ENCODE measurements at places on chromosomes 5 and 9. TPM values are rescaled to one million over a fixed set of nuclear protein-coding genes. Genes with fewer than 3 reads are reported as not detected.

DNA sequence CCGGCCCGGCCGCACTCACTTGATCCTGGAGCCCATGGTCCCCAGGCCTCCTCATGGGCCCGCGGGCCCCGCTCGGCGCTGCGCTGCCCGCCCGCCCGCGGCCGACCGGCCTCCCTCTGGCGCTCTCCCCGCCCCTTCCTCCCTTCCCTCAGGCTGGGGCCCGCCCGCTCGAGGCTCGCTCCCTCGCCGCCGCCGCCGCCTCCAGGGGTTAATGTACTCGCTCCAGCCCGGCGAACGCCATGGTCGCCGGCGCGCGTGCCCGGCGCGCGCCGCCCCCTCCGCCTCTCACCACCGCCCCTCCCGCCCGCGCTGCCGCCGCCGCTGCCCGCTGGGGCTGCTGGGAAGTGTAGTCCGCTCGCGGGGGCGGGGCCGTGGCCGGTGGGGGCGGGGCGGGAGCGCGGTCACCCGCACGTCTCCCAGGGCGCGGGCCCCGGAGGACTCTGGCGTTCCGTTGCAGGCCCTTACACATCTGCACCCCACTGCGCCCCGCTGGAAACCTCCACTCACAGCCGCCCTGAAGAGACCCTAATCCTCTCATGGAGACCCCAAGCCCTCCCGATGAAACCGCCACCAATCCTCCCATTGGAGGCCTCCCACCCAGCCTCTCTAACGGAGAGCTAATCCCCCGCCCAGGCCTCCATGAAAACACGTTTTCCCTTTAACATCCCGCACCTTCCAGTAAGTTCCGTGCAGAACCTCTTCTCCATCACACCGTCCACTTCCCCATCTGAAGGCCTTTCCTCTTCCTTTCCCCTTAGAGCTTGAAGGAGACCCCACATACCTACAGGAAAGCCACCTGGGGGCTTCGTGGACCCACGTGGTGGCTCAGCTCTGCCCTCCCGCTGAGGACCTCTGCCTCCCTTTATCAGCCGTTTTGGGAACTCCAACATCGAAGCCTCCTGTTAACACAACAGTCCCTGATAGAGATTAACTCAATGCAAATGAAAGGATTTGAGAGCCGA, at the start of gene DENND1A:
Gene DENND1A, minus strand, starts transcription at position 257 of the 962 bp plus-strand sequence. Its CDS starts 221 bp downstream, at position 36.
- peaks cover 25% of the 10 kb centered on the region for H3K4me1 ChIP-seq
- peak; percentile 79 for DNase-seq
- H3K27ac ChIP-seq = peak within 1 kb of the TSS; percentile 54

- DNase-seq = no peak
- H3K4me3 ChIP-seq = no peak overlapping the region
- no peaks in the 10 kb centered on the region for H3K4me1 ChIP-seq
- H3K27me3 ChIP-seq = no peaks in the 10 kb centered on the region
- H3K36me3 ChIP-seq = no peaks in the 10 kb centered on the region
- no peak overlapping the region for H3K27ac ChIP-seq
These were observed 203.0 kb downstream of the SPATA31A6 start for GRCh38 chr9:42386477-42386876.

- peak; percentile 46 for DNase-seq
- H3K4me3 ChIP-seq = peak overlapping the region; percentile 56
- no peaks in the 10 kb centered on the region for H3K36me3 ChIP-seq
- H3K27me3 ChIP-seq = no peaks in the 10 kb centered on the region
- H3K27ac ChIP-seq = no peak overlapping the region
These were observed 129.6 kb downstream of the KCNIP1 start for GRCh38 chr5:170633235-170634081.

DNA sequence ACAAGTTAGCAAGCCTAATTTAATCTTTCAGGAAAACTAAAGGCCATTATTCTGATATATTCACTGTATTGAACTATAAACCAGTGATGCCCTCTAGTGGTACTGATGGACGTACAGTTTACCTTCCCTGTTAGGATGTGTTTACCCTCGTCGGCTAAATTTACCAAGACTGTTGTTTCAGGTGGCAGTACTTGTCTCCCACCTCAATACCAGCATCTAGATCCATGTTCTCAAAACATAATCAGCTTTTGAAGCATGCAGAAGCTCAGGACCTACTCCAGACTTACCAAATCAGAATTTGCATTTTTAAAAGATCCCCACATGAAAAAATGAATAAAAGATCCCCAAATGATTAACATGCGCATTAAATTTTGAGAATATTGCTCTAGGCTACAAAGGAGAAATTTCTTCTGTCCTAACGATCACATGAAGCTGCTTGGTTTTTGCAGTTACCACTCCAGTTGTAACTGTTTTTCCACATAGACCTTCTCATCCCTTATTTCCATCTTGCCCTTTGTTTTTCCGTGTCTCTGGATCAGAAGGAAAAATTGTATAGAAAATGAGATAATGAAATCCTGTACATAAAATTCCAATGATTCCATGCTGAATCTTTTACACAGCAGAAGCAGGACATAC, 3.2 kb upstream of the BAAT start:
- H3K4me3 ChIP-seq = no peak overlapping the region
- no peaks in the 10 kb centered on the region for H3K4me1 ChIP-seq
- no peaks in the 10 kb centered on the region for H3K36me3 ChIP-seq
- no peak overlapping the region for H3K27ac ChIP-seq
- DNase-seq = peak; percentile 18
- H3K27me3 ChIP-seq = no peaks in the 10 kb centered on the region

DNA sequence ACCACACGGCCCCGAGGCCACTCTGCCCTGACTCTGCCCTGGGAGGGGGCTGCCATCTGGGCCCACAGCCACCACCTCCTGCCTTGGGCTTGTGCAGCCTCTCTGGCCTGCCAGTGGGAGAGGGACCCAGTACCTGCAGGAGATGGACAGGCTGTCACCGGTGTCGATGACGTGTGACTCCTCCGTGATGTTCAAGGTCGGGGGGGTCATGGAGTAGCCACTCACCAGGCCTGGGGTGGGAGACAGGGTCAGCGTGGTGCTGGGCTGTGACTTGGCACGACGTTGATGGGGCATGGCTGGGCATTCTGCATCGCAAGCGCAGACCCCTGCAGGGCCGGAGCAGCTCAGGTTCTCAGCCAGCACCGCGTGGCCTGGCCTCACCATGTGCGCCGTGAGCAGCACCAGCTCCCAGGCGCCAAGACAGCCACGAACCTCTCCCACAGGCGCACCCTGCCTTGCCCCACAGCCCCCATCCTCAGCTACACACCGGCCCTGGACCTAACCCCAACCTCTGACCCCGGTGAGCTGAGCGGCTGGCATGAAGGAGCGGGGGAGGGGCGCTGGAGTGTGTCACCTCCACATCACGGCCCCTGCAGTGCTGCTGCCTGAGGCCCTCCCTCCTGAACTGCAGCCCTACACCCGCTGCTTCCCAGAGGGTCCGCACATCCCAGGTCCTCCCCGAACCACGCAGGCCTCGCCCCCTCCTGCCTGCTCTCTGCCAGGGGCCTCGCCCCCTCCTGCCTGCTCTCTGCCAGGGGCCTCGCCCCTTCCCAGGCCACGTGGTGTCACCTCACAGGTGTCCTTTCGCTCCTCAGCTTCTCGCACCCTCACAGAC, 17.6 kb downstream of the FLT4 start:
- H3K27ac ChIP-seq = no peak overlapping the region
- H3K4me1 ChIP-seq = no peaks in the 10 kb centered on the region
- no peaks in the 10 kb centered on the region for H3K36me3 ChIP-seq
- H3K27me3 ChIP-seq = no peaks in the 10 kb centered on the region

DNA sequence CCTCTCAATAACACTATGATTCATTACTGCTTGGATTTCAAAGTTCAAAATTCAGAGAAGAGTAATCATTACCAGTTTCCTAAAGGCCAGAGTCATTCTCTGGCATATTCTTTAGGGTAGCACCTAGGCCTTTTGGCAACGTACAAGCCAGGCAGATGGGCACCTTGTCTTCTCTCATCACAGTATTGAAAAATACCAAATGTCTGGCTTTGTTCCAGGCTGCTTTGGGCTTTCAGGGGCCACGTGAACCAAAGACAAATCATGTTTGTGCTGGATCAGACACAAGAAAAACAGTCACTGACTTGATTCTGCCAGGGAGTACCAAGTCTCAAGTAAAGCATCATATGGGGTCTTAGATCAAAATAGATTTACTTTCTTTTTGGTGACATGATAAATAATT, 15.5 kb downstream of the MEGF9 start:
- no peak overlapping the region for H3K4me3 ChIP-seq
- no peak for DNase-seq
- H3K4me1 ChIP-seq = no peaks in the 10 kb centered on the region
- no peaks in the 10 kb centered on the region for H3K27me3 ChIP-seq

DNA sequence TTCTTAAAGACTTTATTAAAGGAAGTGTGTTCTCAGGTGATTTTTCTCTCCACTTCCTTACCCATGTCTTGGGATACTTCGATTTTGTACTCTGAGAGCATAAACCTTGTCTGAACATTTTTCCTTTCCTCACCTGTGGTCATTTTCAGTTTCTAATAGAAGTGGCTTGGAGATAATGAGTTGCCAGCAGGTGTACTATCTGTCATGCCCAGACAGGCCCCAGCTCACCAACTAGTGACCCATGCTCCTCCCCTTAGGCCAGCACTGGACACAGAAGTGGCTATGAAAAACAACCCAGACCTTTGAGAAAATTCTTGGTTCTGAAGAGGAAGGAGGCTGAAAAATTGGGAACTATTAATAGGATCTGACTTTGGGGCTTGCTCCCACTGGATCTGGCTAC, 49.2 kb upstream of the SMIM32 start:
- no peak for DNase-seq
- no peak overlapping the region for H3K4me3 ChIP-seq
- H3K27ac ChIP-seq = no peak overlapping the region
- H3K36me3 ChIP-seq = no peaks in the 10 kb centered on the region
- H3K4me1 ChIP-seq = no peaks in the 10 kb centered on the region
- H3K27me3 ChIP-seq = no peaks in the 10 kb centered on the region

- no peaks in the 10 kb centered on the region for H3K36me3 ChIP-seq
- DNase-seq = no peak
- H3K27ac ChIP-seq = no peak overlapping the region
- H3K4me1 ChIP-seq = no peaks in the 10 kb centered on the region
- no peak overlapping the region for H3K4me3 ChIP-seq
- H3K27me3 ChIP-seq = no peaks in the 10 kb centered on the region
These were observed 92.1 kb downstream of the HCN1 start for GRCh38 chr5:45604092-45604491.

- H3K27me3 ChIP-seq = no peaks in the 10 kb centered on the region
- no peak overlapping the region for H3K4me3 ChIP-seq
- H3K27ac ChIP-seq = no peak overlapping the region
- no peaks in the 10 kb centered on the region for H3K4me1 ChIP-seq
These were observed 148.5 kb upstream of the MRPS30 start for GRCh38 chr5:44660251-44660650.

GRCh38 chr5:92963800-92964199, 617.2 kb downstream of the NR2F1-AS1 start:
- no peak overlapping the region for H3K27ac ChIP-seq
- H3K4me3 ChIP-seq = no peak overlapping the region
- no peaks in the 10 kb centered on the region for H3K27me3 ChIP-seq
- H3K36me3 ChIP-seq = no peaks in the 10 kb centered on the region
- no peaks in the 10 kb centered on the region for H3K4me1 ChIP-seq

GRCh38 chr9:124562328-124562727, 55.1 kb upstream of the NR5A1 start:
- DNase-seq = no peak
- H3K36me3 ChIP-seq = no peaks in the 10 kb centered on the region
- no peak overlapping the region for H3K4me3 ChIP-seq
- H3K27me3 ChIP-seq = no peaks in the 10 kb centered on the region
- no peaks in the 10 kb centered on the region for H3K4me1 ChIP-seq
- H3K27ac ChIP-seq = no peak overlapping the region

GRCh38 chr5:178322736-178323540, 90.3 kb upstream of the PHYKPL start:
- no peak overlapping the region for H3K27ac ChIP-seq
- H3K4me3 ChIP-seq = no peak overlapping the region
- H3K36me3 ChIP-seq = no peaks in the 10 kb centered on the region
- no peaks in the 10 kb centered on the region for H3K4me1 ChIP-seq
- no peaks in the 10 kb centered on the region for H3K27me3 ChIP-seq

GRCh38 chr9:125763394-125763801, 16.2 kb downstream of the PBX3 start:
- no peak overlapping the region for H3K27ac ChIP-seq
- no peaks in the 10 kb centered on the region for H3K36me3 ChIP-seq
- DNase-seq = no peak
- no peak overlapping the region for H3K4me3 ChIP-seq
- H3K27me3 ChIP-seq = no peaks in the 10 kb centered on the region

DNA sequence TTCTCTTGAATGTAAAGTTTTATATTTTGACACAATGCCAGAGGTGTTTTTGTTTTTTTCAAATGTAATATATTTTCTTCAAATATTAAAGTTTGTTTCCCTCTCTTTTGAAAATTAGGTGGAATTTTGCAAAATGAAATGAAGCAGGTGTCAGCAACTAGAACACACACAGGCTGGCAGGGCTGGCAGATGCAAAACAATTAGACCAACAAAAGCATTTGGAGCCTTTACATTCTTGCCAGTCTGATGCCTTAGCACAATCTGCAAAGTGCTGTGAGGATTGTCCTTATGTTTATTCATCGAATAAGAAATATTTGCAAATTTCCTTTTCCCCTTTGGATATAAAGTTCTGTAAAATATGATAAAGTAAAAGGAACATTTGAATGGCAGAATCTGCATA, 1063.9 kb downstream of the CDH9 start:
- no peaks in the 10 kb centered on the region for H3K27me3 ChIP-seq
- no peak for DNase-seq
- H3K36me3 ChIP-seq = no peaks in the 10 kb centered on the region

GRCh38 chr9:131545786-131546335, 538 bp downstream of the PRRT1B start:
- H3K4me3 ChIP-seq = no peak overlapping the region
- no peak overlapping the region for H3K27ac ChIP-seq
- H3K27me3 ChIP-seq = peaks cover 7% of the 10 kb centered on the region

DNA sequence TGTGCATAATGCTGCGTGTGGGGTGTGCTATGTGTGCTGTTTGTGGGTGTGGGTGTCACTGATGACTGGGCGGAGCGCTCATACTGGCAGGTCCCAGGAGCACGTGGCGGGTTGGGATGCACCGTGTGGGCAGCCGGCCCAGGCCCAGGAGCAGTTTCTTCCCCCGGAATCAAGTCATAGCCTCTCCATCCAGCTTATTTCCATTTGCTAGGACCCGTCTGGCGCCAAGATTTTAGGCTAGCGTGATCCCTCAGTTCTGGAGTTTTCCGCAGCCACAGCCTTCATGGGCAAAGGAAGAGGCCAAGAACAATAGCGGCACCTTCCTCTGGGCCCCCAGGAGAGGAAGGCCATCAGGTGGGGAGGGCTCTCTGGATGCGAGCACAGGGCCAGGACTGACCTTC, 43.3 kb upstream of the NEURL1B start:
- DNase-seq = no peak
- no peaks in the 10 kb centered on the region for H3K27me3 ChIP-seq
- no peaks in the 10 kb centered on the region for H3K36me3 ChIP-seq
- no peaks in the 10 kb centered on the region for H3K4me1 ChIP-seq
- H3K4me3 ChIP-seq = no peak overlapping the region

- no peak overlapping the region for H3K27ac ChIP-seq
- no peak overlapping the region for H3K4me3 ChIP-seq
- no peaks in the 10 kb centered on the region for H3K27me3 ChIP-seq
- no peaks in the 10 kb centered on the region for H3K36me3 ChIP-seq
These were observed 14.2 kb upstream of the QSOX2 start for GRCh38 chr9:136259836-136260235.

Gene LCN9
- not detected for total RNA-seq

Gene TAF11L6
- not detected for total RNA-seq

Gene GZMA
- total RNA-seq = 15.1 TPM

Gene LPCAT1
- 92.5 TPM for total RNA-seq

Gene PCDHGA9
- total RNA-seq = 0.09 TPM

Gene PCDHGC3
- total RNA-seq = 0.15 TPM

Gene QSOX2
- 14.6 TPM for total RNA-seq

Gene MZB1
- 6.4 TPM for total RNA-seq
